NCI-H774 (cell line): ENCODE measurements at places on chromosomes 12 and 14.

GRCh38 chr14:74302152-74302628, 544 bp downstream of the ABCD4 start:
- no peak for DNase-seq

- DNase-seq, result no peak
These were observed 179.3 kb upstream of the TMEM260 start for GRCh38 chr14:56400109-56400825.

GRCh38 chr14:101477648-101478047, 83.6 kb upstream of the DIO3 start:
- DNase-seq, result no peak

DNA sequence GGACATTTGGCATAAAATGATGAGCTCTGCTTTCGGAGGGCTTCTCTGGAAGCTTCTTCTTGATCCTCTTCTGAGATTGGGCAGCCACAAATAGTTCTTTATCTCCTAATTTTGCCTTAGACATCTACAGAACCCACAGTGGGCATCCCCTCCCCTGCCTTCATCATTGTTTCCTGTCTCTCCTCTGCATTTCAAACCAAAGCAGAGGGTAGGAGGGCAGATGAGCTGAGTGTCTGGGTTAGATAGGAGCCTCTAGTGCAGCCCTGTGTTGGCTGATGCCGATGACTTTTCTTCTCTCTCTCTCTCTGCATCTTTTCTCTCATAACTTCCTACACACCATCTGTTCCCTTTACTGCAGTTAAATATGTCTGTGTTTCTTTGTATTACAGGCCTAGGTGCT, 8.5 kb upstream of the IL26 start:
- no peak for DNase-seq

DNA sequence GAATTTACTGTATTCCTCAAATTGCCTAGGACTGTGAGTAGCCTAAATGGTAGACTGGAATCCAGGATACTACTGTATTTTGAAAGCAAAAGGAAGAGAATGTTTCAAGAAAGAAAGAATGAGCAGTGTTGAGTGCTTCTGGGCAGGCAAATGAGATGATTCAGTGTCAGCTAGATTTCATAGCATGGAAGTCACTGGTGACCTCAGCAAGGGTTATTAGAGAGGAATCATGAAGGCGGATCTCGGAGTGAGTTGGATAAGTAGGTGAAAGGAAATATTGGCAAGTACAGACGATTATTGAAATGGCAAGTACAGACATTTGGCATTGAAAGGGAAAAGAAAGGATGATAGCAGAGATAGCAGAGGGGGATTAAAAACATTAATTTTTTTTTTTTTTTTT, 27.1 kb downstream of the VRK1 start:
- no peak for DNase-seq

- DNase-seq, result no peak
These were observed 1598.4 kb upstream of the TMEM132C start for GRCh38 chr12:126668538-126668937.

DNA sequence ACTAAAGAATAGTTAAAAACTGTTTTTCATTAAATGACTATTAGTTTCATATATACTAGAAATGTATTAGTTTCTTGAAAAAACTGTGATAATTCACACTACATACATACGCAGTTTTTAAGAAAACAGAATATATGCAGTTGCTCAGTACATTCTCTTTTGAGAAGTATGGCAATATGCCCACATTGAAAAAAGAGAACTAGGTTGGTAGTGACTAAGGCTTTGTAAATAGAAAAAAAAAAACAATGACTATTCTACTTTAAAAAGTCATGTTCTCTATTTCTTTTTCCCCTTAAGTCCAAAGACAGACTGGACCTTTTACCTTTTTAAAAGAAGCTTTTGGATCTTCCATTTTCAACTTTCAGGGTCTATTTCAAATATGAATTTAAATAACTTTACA, 25.0 kb downstream of the SNX6 start:
- no peak for DNase-seq
